ENCODE measurements at places on chromosomes 11 and 22. TPM values are rescaled to one million over a fixed set of nuclear protein-coding genes. Genes with fewer than 3 reads are reported as not detected.

The HORMAD2 gene
- total RNA-seq: not detected

The OR2AG2 gene
- total RNA-seq: not detected

The TTLL1 gene
- 3.5 TPM for total RNA-seq

The CARNS1 gene
- 0.19 TPM for total RNA-seq

The XBP1 gene
- total RNA-seq: 149 TPM

The CRYBB2 gene
- not detected for total RNA-seq

The MFNG gene
- 95.5 TPM for total RNA-seq

The PANX3 gene
- not detected for total RNA-seq

The ADAMTS8 gene
- total RNA-seq: not detected

The KDM4D gene
- total RNA-seq: 1.5 TPM

The OMP gene
- total RNA-seq: not detected

The MS4A4E gene
- total RNA-seq: 0.72 TPM

- DNase-seq: no peak
- no peak overlapping the region for H3K4me3 ChIP-seq
- H3K27me3 ChIP-seq: no peaks in the 10 kb centered on the region
- H3K4me1 ChIP-seq: no peaks in the 10 kb centered on the region
- peaks cover 47% of the 10 kb centered on the region for H3K36me3 ChIP-seq
Measured at GRCh38 chr22:41175546-41175945, 29.6 kb upstream of the L3MBTL2 start.

DNA sequence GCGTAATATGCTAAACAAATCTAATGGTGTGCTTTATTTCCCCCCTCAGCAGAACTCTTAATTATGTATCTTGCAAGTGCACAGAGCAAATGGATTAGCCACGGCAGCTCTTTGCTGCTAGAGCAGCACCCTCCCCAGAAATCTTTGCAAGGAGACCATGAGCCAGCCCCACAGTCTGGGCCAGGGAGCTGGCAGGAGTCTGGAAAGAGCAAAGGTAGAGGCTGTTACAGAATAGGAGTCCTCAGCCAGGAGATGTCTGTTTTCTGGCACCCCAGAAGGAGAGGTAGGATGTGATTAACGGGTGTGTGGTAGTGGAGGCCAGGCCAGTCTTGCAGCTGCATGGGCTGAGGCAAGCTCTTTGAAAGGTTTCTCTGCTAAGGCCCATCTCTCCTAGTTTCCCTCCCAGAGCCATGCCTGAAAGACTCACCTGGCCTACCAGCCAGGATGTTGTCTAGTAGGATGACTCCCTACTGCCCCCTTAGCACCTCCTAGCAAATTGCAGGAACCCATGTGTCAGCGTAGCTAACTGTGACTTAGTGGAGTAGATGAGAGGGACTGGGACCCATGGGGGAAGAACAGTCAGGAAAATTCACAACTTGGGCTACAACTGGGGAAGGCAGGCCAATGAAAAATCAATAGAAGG, 557.2 kb downstream of the BUD13 start:
- H3K4me3 ChIP-seq: no peak overlapping the region
- H3K27ac ChIP-seq: no peak overlapping the region
- H3K27me3 ChIP-seq: no peaks in the 10 kb centered on the region
- DNase-seq: no peak
- H3K4me1 ChIP-seq: no peaks in the 10 kb centered on the region

GRCh38 chr22:31340360-31340759, 5.8 kb downstream of the PATZ1 start:
- H3K27me3 ChIP-seq: no peaks in the 10 kb centered on the region
- H3K4me1 ChIP-seq: peaks cover 16% of the 10 kb centered on the region
- H3K36me3 ChIP-seq: peaks cover 20% of the 10 kb centered on the region
- no peak overlapping the region for H3K27ac ChIP-seq

DNA sequence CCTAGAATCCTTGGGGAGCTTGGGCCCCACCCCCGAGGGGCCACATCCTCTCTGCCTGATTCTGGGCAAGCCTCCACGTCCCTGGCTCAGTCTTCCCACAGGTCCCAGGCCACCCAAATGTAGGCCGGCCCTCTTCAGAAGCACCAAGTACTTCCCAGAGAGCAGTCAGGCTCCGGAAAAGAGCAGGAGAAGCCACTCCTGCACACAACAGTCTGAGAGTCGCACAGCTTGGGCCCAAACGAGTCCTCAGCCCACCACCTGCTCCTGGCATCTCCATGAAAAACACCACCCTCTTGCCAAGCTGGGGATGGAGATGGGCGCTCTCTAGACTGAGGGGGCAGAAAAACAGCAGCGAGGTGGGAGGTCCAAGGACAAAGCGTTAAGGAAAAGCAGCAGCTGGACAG, 15.4 kb downstream of the EHD1 start:
- no peak for DNase-seq
- H3K27me3 ChIP-seq: no peaks in the 10 kb centered on the region
- peaks cover 89% of the 10 kb centered on the region for H3K4me1 ChIP-seq
- H3K27ac ChIP-seq: peak overlapping the region; percentile 99

DNA sequence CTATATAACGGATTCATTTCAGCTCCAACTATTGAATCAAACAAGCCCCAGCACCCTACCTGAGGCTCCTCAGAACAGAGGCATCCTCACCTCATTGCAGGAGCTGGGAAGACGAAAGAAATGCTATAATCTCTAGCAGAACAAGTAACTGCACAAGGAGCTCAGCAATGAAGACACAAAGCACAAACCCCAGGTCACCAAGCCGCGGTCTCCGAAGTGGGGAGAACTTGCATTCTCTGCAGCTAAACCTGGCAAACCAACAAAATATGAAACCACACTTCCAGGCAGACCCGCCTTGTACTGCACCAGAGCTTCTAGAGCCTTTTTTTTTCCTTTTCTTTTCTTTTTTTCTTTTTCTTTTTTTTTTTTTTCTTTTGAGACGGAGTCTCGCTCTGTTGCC, 21.8 kb upstream of the CD5 start:
- no peaks in the 10 kb centered on the region for H3K4me1 ChIP-seq
- H3K4me3 ChIP-seq: no peak overlapping the region
- DNase-seq: no peak
- H3K36me3 ChIP-seq: no peaks in the 10 kb centered on the region
- no peaks in the 10 kb centered on the region for H3K27me3 ChIP-seq

DNA sequence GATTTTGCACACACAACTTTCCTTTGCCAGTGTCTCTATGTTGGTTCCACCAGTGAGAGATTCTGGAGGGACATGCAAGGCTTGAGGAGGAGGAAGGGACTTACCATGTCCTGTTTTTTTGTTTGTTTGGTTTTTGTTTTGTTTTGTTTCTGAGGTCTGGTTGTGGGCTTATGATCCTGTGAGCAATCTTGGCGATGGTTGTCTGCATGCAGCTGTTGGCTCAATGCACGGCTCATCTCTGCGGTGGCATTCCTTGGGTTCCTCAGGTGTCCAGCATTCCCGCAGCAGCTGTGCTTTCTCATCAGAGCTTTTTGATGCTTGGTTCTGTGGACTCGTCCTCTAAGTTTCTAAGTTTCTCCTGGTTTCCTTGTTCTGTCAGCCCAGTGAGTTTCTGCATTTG, 4.8 kb upstream of the NNMT start:
- no peaks in the 10 kb centered on the region for H3K27me3 ChIP-seq
- no peak overlapping the region for H3K4me3 ChIP-seq
- no peak for DNase-seq
- no peaks in the 10 kb centered on the region for H3K4me1 ChIP-seq
- no peaks in the 10 kb centered on the region for H3K36me3 ChIP-seq

- H3K4me3 ChIP-seq: no peak overlapping the region
- DNase-seq: no peak
- peaks cover 5% of the 10 kb centered on the region for H3K27me3 ChIP-seq
- no peaks in the 10 kb centered on the region for H3K36me3 ChIP-seq
- no peaks in the 10 kb centered on the region for H3K4me1 ChIP-seq
Measured at GRCh38 chr11:57278721-57279095, 41.7 kb upstream of the APLNR start.

GRCh38 chr11:30583476-30584280, 2.5 kb downstream of the MPPED2 start:
- no peak overlapping the region for H3K27ac ChIP-seq
- H3K4me3 ChIP-seq: no peak overlapping the region
- no peaks in the 10 kb centered on the region for H3K36me3 ChIP-seq
- no peak for DNase-seq

DNA sequence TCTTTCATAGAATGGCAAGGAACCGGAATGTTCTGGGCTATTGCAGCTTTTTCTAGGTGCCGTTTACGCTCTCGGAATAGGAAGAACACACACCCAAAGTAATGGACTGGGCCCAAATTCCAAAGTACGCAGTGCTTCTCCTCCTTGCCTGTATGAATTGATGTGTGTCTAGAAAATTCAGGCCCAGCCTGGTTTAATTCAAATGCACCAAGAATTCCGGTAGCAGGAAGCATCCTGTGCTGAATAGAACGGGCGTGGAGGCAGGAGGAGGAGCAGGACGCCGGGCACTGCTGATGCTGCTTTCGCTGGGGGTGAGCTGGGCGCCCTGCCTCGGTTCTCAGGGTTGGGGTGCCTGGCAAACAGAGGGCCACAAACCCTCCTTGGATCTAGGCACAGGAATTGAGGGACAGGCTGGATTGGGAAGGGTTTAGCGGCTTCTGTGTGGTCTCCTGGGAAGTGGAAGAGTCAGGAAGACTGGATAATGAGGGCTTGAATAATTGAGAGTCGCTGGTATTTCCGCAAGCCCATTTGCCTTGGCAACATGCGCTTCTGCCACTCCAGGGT, 2.0 kb downstream of the PARVB start:
- peaks cover 4% of the 10 kb centered on the region for H3K36me3 ChIP-seq
- peaks cover 19% of the 10 kb centered on the region for H3K4me1 ChIP-seq
- no peaks in the 10 kb centered on the region for H3K27me3 ChIP-seq
- peak overlapping the region; percentile 100 for H3K27ac ChIP-seq
- H3K4me3 ChIP-seq: peak overlapping the region; percentile 78

DNA sequence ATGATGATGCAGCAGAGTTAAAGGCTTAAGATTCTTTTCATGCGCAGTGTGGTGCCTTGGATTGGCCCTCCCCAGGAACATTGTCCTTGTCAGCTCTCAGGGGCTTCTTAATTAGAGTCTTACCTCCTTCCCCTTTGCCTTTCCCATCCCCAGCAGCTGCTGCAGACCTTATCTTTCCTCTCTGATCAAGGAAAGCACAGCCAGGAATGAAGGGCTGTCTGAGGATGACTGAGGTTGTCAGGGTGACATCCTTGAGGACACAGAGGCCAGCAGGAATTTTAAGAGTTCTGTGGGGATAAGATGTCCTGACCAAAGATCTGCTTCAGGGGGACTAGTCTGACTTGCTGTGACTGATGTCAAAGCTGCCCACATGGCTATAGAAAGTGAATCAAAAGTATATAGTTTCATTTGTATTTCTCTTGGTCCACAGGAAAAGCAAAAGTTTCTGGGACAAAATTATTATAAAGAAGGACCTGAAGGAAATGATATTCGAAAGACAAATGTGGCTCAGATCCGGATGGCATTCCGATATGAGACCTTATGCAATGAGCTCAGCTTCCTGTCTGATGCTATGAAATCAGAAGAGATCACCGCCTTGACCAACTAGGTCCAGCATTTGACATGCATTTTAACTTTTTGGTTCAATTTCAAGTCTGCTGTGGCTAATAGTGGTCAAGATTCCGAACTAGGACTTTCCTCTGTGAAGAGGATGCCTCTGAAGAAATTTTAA, 35.5 kb downstream of the RNF141 start:
- H3K36me3 ChIP-seq: no peaks in the 10 kb centered on the region
- no peak for DNase-seq
- H3K4me3 ChIP-seq: no peak overlapping the region
- no peaks in the 10 kb centered on the region for H3K27me3 ChIP-seq

DNA sequence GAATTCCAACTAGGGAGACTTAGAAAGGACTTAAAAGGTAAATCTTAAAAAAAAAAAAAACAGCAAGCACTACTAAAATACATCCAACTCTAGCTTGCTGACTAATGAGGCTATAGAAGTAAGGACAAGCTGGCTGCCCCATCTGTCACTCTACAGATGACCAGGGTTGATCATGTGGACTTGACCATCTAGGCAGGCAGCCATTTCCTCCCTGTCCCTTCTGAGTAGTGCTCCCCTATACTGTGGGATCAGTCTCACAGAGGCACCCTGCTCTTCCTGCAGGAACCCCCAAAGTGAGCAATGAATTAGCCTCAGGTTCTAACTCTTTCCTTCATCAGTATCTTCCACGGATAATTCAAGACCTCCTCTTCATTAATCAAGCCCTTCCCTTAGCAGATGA, 12.3 kb downstream of the SLC1A2 start:
- no peak for DNase-seq
- no peaks in the 10 kb centered on the region for H3K4me1 ChIP-seq
- no peak overlapping the region for H3K4me3 ChIP-seq
- H3K36me3 ChIP-seq: no peaks in the 10 kb centered on the region

DNA sequence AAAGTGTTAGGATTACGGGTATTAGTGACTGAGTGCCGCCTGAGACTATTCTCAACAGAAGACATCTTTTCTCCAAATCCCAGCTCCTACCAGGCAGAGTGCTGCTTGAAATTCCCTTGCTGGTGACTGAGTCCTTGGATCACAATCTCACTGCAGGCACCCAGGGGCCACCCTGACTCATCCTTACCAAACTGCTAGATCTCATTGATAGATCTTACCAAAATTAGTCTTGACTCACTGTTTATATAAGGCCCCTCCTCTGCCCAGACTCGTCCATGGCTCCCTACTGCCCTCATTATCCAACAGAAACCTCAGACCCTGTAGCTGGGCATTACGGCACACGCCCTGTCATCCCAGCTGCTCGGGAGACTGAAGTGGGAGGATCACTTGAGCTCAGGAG, 14.7 kb downstream of the TBC1D10A start:
- no peak for DNase-seq
- peaks cover 90% of the 10 kb centered on the region for H3K4me1 ChIP-seq
- H3K4me3 ChIP-seq: no peak overlapping the region
- H3K27ac ChIP-seq: peak overlapping the region; percentile 87
- H3K36me3 ChIP-seq: no peaks in the 10 kb centered on the region
- H3K27me3 ChIP-seq: no peaks in the 10 kb centered on the region

DNA sequence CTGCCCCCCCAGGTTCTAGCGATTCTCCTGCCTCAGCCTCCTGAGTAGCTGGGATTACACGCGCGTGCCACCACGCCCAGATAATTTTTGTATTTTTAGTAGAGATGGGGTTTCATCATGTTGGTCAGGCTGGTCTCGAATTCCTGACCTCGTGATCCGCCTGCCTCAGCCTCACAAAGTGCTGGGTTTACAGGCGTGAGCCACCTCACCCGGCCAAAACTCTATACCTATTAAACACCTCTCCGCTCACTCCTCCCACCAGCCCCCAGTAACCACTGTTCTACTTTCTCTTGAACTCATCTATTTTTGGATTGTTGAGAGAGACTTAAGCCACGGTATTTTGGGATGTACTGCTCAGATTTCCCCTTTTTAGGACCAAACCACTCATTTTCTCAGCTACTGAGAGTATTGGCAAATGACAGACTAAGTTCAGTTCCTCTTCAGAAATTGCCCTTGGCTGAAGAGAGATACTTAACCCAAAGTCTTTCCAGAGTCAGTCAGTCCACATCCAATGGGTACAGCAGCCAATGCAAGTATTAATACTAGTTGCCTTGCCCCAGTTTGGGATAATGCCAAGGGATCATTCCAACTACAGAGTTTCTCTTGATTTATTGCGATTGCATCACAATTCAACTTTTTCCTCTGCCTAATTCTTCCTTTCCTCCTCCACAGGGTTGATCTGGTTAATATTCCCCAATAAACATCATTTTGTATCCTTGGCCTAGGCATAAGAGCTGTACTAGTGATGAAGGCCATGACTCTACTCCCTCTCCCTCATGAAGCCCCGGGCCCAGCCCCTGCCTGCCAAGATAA, 36.8 kb upstream of the CSTF3 start:
- no peaks in the 10 kb centered on the region for H3K4me1 ChIP-seq
- H3K4me3 ChIP-seq: no peak overlapping the region
- no peaks in the 10 kb centered on the region for H3K36me3 ChIP-seq

GRCh38 chr11:34446386-34446785, 7.7 kb downstream of the CAT start:
- H3K36me3 ChIP-seq: no peaks in the 10 kb centered on the region
- no peak for DNase-seq
- no peaks in the 10 kb centered on the region for H3K27me3 ChIP-seq
- H3K4me1 ChIP-seq: peaks cover 32% of the 10 kb centered on the region
- no peak overlapping the region for H3K4me3 ChIP-seq

Measured in GM12878 (cell line).